Fibroblast of lung (primary cell): ENCODE measurements at places on chromosomes 13 and 19. TPM values are rescaled to one million over a fixed set of nuclear protein-coding genes. Genes with fewer than 3 reads are reported as not detected.

APLP1 gene
- 0.99 and 2.6 TPM in 2 replicates for total RNA-seq

IRS2 gene
- total RNA-seq = 2.3 TPM in 2 replicates

CDX2 gene
- total RNA-seq = not detected in 2 replicates

VSIG10L gene
- 0.26 and 0.33 TPM in 2 replicates for total RNA-seq

MEIOSIN gene
- not detected in 2 replicates for total RNA-seq

FUT2 gene
- under 0.01 TPM in 1 of 2 replicates, not detected in the other for total RNA-seq

ENOX1 gene
- total RNA-seq = 4.4 and 7.6 TPM in 2 replicates

FFAR1 gene
- not detected in 2 replicates for total RNA-seq

CLDN10 gene
- total RNA-seq = not detected in 2 replicates

STOML3 gene
- not detected in 2 replicates for total RNA-seq

NCR1 gene
- not detected in 2 replicates for total RNA-seq

RPL21 gene
- total RNA-seq = 831 and 848 TPM in 2 replicates

ZNF136 gene
- total RNA-seq = 7.7 and 9.2 TPM in 2 replicates

CLEC11A gene
- total RNA-seq = 27.5 and 69.4 TPM in 2 replicates

PDE4C gene
- 1.3 and 2.0 TPM in 2 replicates for total RNA-seq

CRB3 gene
- total RNA-seq = 0.17 TPM in 1 of 2 replicates, not detected in the other

ZSCAN4 gene
- not detected in 2 replicates for total RNA-seq

VSTM2B gene
- not detected in 2 replicates for total RNA-seq

GRK1 gene
- total RNA-seq = 0.17 TPM in 1 of 2 replicates, not detected in the other

TMEM221 gene
- total RNA-seq = under 0.01 and 0.17 TPM in 2 replicates

ZNF584 gene
- 16.9 and 18.8 TPM in 2 replicates for total RNA-seq

MCEMP1 gene
- total RNA-seq = not detected in 2 replicates

MPND gene
- total RNA-seq = 6.4 and 7.1 TPM in 2 replicates

NLRP5 gene
- total RNA-seq = not detected in 2 replicates

SPRY2 gene
- 9.8 and 13.0 TPM in 2 replicates for total RNA-seq

FPR2 gene
- total RNA-seq = not detected in 2 replicates

DKKL1 gene
- total RNA-seq = 0.26 TPM in 1 of 2 replicates, not detected in the other

RGCC gene
- total RNA-seq = 51.1 and 148 TPM in 2 replicates

GIPC3 gene
- total RNA-seq = under 0.01 TPM in 2 replicates

MYO16 gene
- under 0.01 TPM in 2 replicates for total RNA-seq

TIMM50 gene
- total RNA-seq = 37.2 and 45.7 TPM in 2 replicates

TSSK6 gene
- total RNA-seq = 3.1 and 5.8 TPM in 2 replicates

KIR2DL4 gene
- not detected in 2 replicates for total RNA-seq

PPM1N gene
- 1.8 and 2.8 TPM in 2 replicates for total RNA-seq

LRRC25 gene
- total RNA-seq = 1.2 and 4.6 TPM in 2 replicates

FUT1 gene
- total RNA-seq = under 0.01 and 0.17 TPM in 2 replicates

CYP4F8 gene
- total RNA-seq = not detected in 2 replicates

RNF17 gene
- total RNA-seq = not detected in 2 replicates

MBD3L2 gene
- total RNA-seq = not detected in 2 replicates

KCNN4 gene
- total RNA-seq = 0.26 and 0.83 TPM in 2 replicates

RINL gene
- 2.6 and 3.5 TPM in 2 replicates for total RNA-seq

CD70 gene
- not detected in 2 replicates for total RNA-seq

ZNF560 gene
- total RNA-seq = 3.3 and 7.3 TPM in 2 replicates

CCDC106 gene
- total RNA-seq = 8.0 and 10.2 TPM in 2 replicates

CRX gene
- total RNA-seq = not detected in 2 replicates

ETV2 gene
- 0.50 and 0.51 TPM in 2 replicates for total RNA-seq

ZNF441 gene
- total RNA-seq = 11.8 and 21.1 TPM in 2 replicates

NRTN gene
- total RNA-seq = 0.50 and 0.51 TPM in 2 replicates

FGF21 gene
- total RNA-seq = not detected in 2 replicates

ANGPTL8 gene
- not detected in 2 replicates for total RNA-seq
